ENCODE measurements at places on chromosomes 12 and 14. TPM values are rescaled to one million over a fixed set of nuclear protein-coding genes. Genes with fewer than 3 reads are reported as not detected.
A peak's percentile ranks its signal among the peaks of the same experiment; 100 is the strongest.

Gene ETFBKMT
- 1.6 TPM for polyA plus RNA-seq

- no peak overlapping the region for H3K27ac ChIP-seq
- H3K4me1 ChIP-seq, result peaks cover 17% of the 10 kb centered on the region
- H3K4me3 ChIP-seq, result no peak overlapping the region
- no peaks in the 10 kb centered on the region for H3K27me3 ChIP-seq
- peaks cover 91% of the 10 kb centered on the region for H3K36me3 ChIP-seq
Observed at GRCh38 chr12:71626098-71626497, 37.5 kb downstream of the ZFC3H1 start.

DNA sequence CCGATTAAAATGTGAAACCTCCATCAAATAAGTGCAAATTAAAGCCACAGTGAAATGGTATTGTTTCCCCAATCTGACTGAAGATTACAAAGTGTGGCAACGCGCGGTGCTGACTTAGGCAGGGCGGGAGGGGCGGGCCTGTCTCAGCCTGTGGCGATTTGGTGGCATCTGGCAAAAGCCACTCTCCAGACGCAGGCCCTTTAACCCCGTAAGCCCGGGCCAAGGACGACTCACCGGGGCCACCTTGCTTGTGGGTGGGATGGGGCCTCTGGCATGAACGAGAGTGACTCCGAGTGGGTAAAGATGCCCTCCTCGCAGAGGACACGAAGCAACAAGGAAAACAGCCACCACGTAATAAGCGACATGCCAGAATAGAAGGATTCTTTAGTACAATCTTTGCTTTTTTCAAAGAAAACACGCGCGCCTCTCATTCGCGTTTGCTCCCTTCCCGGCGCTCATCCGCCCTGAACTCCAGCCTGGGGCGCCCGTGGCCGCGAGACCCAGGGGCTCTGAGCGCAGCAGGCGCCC, 815 bp downstream of the DEGS2 start:
- no peaks in the 10 kb centered on the region for H3K36me3 ChIP-seq
- peaks cover 12% of the 10 kb centered on the region for H3K27me3 ChIP-seq
- no peaks in the 10 kb centered on the region for H3K4me1 ChIP-seq
- H3K27ac ChIP-seq, result no peak overlapping the region

GRCh38 chr14:102323102-102323501, 3.6 kb downstream of the ZNF839 start:
- H3K27ac ChIP-seq, result no peak overlapping the region
- H3K36me3 ChIP-seq, result peaks cover 7% of the 10 kb centered on the region
- no peaks in the 10 kb centered on the region for H3K4me1 ChIP-seq
- DNase-seq, result peak; percentile 70
- no peak overlapping the region for H3K4me3 ChIP-seq

- no peak for DNase-seq
- H3K27me3 ChIP-seq, result no peaks in the 10 kb centered on the region
- no peaks in the 10 kb centered on the region for H3K4me1 ChIP-seq
- H3K36me3 ChIP-seq, result peaks cover 19% of the 10 kb centered on the region
- H3K4me3 ChIP-seq, result no peak overlapping the region
Observed at GRCh38 chr12:53677016-53677799, 1.3 kb upstream of the ATP5MC2 start.

DNA sequence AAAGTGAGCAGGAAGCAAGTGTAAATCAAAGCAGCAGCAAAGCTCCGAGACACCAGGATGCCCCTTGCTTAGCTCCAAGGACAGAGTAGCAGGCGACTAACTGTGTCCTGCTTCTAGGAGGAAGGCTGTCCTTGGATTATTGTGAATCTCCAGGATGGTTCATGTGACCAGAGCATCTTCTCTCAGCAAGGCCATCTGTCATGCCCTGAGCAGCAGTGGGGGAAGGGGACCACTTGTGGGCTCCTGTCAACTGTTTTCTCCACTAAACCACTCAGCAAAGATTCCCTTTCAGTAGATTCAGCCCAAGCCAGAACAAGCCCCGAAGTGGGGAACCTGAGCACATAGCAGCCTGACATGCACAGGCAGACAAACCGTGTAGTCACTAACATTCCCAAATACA, 19.4 kb downstream of the MAP3K9 start:
- DNase-seq, result no peak
- H3K27me3 ChIP-seq, result no peaks in the 10 kb centered on the region
- no peak overlapping the region for H3K4me3 ChIP-seq
- H3K4me1 ChIP-seq, result peaks cover 7% of the 10 kb centered on the region
- H3K27ac ChIP-seq, result no peak overlapping the region

GRCh38 chr14:39268393-39268792, 34.7 kb downstream of the MIA2 start:
- peak overlapping the region; percentile 68 for H3K4me3 ChIP-seq
- no peaks in the 10 kb centered on the region for H3K27me3 ChIP-seq
- peaks cover 9% of the 10 kb centered on the region for H3K4me1 ChIP-seq
- no peak overlapping the region for H3K27ac ChIP-seq

GRCh38 chr12:10634427-10634826, 21.0 kb upstream of the MAGOHB start:
- no peaks in the 10 kb centered on the region for H3K27me3 ChIP-seq
- H3K4me3 ChIP-seq, result no peak overlapping the region
- DNase-seq, result no peak

- no peak overlapping the region for H3K4me3 ChIP-seq
- H3K27me3 ChIP-seq, result no peaks in the 10 kb centered on the region
- H3K27ac ChIP-seq, result peak overlapping the region; percentile 100
- peaks cover 26% of the 10 kb centered on the region for H3K36me3 ChIP-seq
Observed at GRCh38 chr12:108837239-108837638, 20.1 kb downstream of the SSH1 start.

DNA sequence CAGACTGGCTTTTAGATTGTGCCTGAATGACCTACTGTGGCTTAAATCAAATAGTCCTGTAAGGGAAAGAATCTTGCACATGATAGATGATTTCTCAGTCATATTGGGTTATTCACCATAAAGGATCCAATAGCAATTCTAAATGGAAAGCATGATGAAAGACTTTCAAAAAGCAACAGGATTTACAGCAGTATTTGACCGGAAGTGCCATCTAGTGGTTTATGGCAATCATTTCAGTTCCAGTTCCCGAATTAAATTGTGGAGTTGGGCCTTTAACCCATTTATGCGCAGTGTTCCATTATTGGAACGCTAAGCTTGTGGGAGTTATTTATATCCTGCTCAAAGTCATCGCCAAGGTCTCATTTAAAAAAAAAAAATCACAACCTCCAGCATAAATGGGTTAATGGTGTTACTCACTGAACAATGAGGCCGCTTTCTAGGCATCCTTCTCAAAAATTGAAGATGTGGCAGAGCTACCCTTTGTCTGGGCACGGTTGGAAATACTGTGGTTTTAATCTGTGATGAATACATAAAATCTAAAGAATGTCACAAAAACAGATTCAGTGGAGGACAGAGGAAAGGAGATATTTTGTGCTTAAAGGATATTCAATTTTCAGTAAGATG, 60.8 kb upstream of the REP15 start:
- peak overlapping the region; percentile 29 for H3K27ac ChIP-seq
- H3K36me3 ChIP-seq, result peaks cover 17% of the 10 kb centered on the region
- no peak overlapping the region for H3K4me3 ChIP-seq
- 0 out of 2 replicates have a peak, but pooled peaks cover 7% of the 10 kb centered on the region for H3K4me1 ChIP-seq
- DNase-seq, result peak; percentile 15
- H3K27me3 ChIP-seq, result no peaks in the 10 kb centered on the region

GRCh38 chr14:94571395-94571794, 9.8 kb upstream of the SERPINA5 start:
- no peak overlapping the region for H3K4me3 ChIP-seq
- no peak overlapping the region for H3K27ac ChIP-seq
- no peaks in the 10 kb centered on the region for H3K36me3 ChIP-seq

- no peaks in the 10 kb centered on the region for H3K4me1 ChIP-seq
- DNase-seq, result no peak
- no peaks in the 10 kb centered on the region for H3K36me3 ChIP-seq
- no peaks in the 10 kb centered on the region for H3K27me3 ChIP-seq
- H3K4me3 ChIP-seq, result no peak overlapping the region
Observed at GRCh38 chr14:94288610-94289465, 4.2 kb downstream of the SERPINA10 start.

GRCh38 chr12:4700621-4701026, 19.6 kb upstream of the GALNT8 start:
- H3K36me3 ChIP-seq, result no peaks in the 10 kb centered on the region
- DNase-seq, result no peak
- H3K4me1 ChIP-seq, result no peaks in the 10 kb centered on the region
- no peaks in the 10 kb centered on the region for H3K27me3 ChIP-seq
- no peak overlapping the region for H3K4me3 ChIP-seq

DNA sequence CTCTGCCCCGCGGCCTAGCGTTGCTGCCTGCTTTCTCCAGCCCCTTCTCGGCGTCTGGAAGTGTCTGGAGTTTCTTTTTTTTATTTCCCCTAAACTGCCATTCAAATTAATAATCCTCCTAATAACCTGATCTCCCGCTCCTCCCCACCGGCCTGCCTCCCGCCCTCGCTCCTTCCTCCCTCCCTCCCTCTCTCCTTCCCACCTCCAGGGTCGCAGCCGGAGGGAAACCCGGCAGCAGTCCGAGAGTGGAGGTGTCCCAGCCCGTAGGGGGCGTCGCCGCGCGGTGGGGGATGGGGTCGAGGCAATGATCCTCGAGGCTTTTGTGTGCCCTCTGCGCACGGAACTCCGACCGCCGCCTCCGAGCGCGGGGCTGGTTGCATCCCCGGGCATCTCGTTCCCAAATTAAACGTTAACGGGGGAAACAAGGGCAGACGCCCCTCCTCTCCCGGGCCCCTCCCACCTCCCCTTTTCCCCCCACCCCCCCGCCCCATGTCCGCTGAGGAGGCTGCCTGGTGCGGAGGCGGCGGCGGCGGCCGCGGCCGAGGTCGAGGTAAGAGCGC, 1.0 kb upstream of the SOCS2 start:
- peak; percentile 86 for DNase-seq
- H3K36me3 ChIP-seq, result peaks cover 20% of the 10 kb centered on the region
- peak overlapping the region; percentile 92 for H3K27ac ChIP-seq
- H3K27me3 ChIP-seq, result no peaks in the 10 kb centered on the region

DNA sequence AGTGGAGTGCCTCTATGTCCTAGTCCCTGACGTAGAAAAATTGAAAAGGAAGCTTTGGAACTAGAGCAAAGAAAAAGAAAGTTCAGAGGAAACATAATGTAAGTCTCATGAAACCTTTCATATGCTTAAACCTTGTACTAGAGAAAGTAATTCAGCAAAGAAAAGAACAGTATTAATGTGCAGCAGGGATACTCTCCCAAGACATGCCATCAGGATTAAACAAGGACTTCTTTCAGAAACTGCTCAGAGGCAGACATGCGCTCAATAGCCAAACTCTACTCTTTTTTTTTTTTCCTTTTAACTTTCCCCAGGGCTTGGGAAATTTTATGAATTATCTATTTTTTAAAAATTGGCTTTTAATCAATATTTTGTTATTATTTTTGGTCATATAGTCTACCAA, 7.1 kb upstream of the ASB8 start:
- H3K36me3 ChIP-seq, result no peaks in the 10 kb centered on the region
- DNase-seq, result no peak
- H3K27me3 ChIP-seq, result no peaks in the 10 kb centered on the region
- no peak overlapping the region for H3K27ac ChIP-seq
- no peak overlapping the region for H3K4me3 ChIP-seq

GRCh38 chr12:105995961-105996431, 142.8 kb downstream of the NUAK1 start:
- no peak overlapping the region for H3K27ac ChIP-seq
- DNase-seq, result no peak
- H3K4me1 ChIP-seq, result no peaks in the 10 kb centered on the region

DNA sequence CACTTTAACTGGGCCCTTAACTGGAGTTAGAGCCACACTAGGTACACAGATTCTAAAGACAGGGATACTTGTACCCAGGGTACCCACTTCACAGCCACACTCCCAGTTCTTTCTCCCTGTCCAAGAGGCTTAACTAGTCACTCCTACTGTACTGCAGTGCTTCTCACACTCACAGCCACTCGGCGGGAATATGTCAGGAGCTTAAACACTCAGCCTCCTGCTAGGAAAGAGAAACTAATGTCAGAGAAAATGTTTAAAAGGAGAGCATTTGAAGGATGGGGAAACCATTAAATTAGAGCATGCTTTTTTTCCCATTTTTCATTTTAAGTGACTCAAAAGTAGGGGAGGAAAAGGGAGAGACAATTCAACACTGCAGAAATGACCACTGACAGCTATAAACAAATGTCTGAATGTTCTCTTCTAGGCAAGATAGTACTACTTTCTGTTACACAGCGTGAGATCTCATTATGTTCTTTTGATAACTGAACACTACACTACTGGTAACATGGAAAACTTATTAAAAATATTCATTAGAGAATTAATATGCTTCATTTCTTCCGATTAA, 22.9 kb upstream of the MDM1 start:
- H3K4me3 ChIP-seq, result no peak overlapping the region
- no peaks in the 10 kb centered on the region for H3K27me3 ChIP-seq
- no peaks in the 10 kb centered on the region for H3K36me3 ChIP-seq
- H3K27ac ChIP-seq, result no peak overlapping the region
- DNase-seq, result no peak
- no peaks in the 10 kb centered on the region for H3K4me1 ChIP-seq

- H3K4me3 ChIP-seq, result no peak overlapping the region
- no peak overlapping the region for H3K27ac ChIP-seq
- no peaks in the 10 kb centered on the region for H3K36me3 ChIP-seq
Observed at GRCh38 chr14:80350707-80351106, 139.4 kb upstream of the DIO2 start.

DNA sequence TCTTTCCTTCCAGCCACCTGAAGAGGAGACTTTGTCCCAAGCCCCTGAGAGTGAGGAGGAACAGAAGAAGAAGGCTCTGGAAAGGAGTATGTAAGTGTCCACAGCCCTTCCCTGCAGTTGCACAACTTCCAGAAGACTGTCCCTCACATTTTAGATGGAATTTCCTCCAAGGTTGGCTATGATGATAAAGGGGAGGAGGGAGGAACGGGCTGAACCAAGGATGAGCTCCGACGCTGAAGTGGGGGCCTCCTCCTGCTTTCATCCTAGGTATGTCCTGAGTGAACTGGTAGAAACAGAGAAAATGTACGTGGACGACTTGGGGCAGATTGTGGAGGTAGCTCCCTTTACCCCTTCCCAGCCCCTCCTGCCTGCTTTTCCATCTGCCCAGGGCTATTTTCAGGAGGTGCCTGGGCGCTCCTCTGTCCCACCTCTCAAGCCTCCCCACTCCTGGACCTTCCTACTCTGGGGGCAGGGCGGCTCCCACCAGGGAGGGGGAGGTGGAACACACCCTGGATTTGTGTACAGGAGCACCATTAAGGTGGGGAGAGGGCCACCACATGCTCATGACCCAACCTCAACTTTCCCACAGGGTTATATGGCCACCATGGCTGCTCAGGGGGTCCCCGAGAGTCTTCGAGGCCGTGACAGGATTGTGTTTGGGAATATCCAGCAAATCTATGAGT, 2.3 kb downstream of the ARHGEF25 start:
- H3K27ac ChIP-seq, result no peak overlapping the region
- H3K27me3 ChIP-seq, result no peaks in the 10 kb centered on the region
- no peak for DNase-seq
- H3K4me3 ChIP-seq, result no peak overlapping the region
- peaks cover 29% of the 10 kb centered on the region for H3K4me1 ChIP-seq
- H3K36me3 ChIP-seq, result no peaks in the 10 kb centered on the region

Measured in SK-N-SH (cell line).